ENCODE measurements at places on chromosomes 2 and 18.

- no peak for DNase-seq
These were observed 17.7 kb upstream of the SERPINB7 start for GRCh38 chr18:63757541-63757940.

DNA sequence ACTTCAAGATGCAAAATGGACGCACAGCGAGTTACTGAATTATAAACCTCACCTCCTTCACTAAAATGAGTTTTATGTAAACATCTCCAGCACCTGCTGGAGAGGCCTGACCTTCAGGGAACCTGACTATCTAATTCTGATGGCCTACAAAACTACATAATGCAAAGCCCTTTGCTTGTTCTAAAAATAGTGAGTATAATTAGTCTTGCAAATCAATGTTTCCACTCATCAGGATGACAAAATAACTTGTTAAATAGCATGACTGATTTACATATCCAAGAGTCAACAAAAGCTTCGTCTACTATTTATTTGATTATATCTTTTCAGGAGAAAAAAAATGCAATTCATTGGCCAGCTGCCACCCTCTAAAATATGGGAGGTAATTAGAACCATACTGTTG is 326.3 kb upstream of the MC4R start:
- no peak for DNase-seq

DNA sequence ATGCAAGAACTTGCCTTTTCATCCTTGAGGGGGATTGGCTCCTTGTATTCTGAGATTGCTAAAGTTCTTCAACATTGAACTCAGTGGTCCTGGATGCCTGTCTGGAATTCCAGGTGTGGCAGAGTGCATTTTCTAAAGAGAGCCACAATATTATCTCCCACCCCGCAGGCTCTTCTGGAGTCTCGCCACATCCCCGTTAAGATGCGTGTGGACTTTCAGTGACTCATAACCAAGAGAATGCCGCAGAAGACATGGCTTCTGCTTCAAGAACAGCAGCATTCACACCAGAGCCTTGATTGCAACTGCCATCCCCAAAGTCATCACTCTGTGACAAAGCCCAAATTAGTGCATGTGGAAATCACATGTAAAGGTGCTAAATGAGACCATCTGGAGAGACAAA is 142.7 kb downstream of the CDH20 start:
- no peak for DNase-seq

DNA sequence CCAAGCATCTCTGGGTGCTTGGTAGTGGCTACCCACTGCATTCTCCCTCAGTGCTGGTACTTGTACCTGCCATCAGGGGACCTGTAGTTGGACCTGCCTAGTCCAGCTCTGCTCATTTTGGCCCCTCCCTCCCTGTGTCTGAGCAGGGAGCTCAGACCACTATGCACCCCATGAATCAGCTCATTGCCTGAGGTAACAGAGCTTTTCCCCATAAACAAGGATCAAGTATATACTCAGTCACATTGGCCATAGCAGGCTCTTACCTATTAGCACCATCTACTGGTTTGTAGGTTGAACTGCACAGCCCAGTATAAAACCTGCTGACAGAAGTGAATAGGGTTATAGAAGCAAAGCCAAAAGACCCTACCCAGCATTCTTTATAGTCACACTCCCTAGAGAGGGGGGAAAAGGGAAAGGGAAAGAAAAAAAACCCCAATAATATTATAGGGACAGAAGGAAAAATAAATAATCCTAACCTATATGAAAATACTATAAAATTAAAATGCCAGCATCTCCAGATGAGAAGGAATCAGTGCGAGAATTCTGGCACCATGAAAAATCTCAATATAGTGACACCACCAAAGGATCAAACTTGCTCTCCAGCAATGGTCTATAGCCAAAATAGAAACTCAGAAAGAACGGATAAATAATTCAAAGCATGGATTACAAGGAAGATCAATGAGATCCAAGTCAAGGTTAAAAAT is 6.9 kb upstream of the FLACC1 start:
- no peak for DNase-seq

DNA sequence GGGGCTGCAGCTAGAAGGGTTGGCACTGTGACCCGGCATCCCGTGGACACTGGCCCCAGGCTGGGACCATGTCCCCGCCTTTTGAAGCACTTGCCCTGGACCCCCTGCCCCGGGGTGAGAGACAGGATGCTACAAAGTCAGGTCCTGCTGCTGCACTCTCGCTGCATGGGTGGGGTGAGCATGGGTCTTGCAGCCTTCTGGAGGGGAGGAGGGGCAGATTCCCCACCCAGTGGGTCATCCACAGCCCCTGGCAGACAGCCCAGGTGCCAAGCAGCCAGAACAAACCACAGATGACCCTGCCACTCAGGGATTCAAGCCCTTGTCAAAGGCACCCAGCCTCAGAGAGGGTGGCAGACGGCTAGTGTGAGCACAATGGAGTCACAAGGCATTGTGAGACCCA is 5.7 kb upstream of the NMUR1 start:
- no peak for DNase-seq

DNA sequence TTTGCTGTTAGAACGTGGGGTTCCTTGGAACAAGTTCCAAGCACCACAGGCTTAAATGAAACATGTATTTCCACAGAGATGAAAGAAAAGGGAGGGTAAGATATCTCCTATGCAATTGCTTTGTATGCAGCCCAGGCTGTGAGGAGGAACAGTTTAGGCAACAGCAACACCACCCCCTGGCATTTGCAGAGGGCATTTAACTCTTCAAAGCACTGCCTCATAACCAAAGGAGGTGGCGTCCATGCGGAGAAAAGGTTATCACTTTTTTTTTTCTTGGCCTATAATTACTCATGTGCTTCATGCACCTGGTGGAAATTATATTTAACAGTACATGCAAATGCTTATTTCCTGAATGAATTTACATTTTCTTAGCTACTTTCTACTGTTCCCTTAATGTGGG is 286.0 kb downstream of the LPIN1 start:
- no peak for DNase-seq

DNA sequence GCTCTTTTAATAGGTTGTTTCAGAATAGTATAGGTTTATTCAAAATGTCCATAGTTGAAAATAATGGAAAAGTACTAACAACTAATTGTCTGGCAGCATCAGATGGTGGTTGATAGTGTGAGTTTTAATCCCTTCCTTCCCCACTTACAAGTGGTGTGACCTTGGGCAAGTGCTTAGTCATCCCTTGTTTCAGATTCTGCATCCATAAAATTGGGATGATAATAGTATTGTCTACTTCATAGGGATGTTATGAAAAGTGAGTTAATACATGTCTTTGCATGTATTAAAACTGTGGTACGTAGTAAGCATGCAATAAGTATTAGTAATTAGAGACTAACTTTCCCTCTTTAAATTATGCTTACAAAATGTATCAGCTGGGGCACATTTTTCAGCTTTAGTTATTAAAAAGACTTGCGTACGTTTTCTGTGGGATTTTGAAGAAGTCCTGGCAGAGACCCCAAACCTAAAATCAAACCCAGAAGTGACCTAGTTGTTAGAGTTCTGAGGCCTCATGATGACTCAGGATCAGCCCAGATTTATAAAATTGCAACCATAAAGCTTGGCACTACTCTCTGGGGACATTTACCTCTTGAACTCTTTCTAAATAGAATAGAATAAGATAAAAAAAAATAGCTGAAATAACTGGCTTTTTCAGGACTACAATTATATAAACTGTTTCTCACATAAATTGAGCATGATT is 8.6 kb downstream of the ITGA4 start:
- DNase-seq = no peak

DNA sequence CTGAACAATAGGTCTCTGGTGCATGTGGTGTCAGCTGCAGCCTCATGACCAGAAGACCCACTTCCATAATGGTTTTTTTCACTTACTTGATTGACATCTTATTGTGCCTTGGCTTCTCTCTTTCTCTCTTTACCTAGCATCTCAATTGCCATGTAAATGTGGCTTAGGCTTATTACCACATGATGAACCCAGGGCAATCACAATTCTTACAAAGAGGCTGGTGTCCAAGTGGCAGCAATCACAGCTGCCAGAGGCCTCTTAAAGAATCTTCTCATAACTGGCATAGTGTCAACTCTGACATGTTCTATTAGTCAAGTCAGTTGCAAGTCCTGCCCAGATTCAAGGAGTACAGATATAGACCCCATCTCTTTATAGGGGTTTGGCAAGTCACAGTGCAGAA is 1224.8 kb downstream of the SUCLG1 start:
- DNase-seq = no peak

DNA sequence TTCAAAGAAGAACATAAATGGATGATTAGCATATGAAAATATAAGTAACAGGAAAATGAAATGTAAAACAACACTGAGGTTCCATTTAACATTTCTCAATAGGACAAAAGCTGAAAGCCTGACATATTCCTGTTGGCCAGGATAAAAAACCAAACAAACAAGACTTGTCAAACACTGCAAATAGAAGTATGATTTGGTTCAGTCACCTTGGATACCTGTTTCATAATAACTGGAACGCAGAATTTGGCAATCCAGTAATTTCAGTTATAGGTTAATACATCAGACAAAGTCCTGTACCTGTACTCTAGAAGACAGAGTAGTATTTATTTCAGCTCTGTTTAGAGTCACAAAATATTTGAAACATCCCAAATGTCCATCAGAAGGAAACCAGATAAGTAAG is 16.5 kb upstream of the EVA1A start:
- no peak for DNase-seq

DNA sequence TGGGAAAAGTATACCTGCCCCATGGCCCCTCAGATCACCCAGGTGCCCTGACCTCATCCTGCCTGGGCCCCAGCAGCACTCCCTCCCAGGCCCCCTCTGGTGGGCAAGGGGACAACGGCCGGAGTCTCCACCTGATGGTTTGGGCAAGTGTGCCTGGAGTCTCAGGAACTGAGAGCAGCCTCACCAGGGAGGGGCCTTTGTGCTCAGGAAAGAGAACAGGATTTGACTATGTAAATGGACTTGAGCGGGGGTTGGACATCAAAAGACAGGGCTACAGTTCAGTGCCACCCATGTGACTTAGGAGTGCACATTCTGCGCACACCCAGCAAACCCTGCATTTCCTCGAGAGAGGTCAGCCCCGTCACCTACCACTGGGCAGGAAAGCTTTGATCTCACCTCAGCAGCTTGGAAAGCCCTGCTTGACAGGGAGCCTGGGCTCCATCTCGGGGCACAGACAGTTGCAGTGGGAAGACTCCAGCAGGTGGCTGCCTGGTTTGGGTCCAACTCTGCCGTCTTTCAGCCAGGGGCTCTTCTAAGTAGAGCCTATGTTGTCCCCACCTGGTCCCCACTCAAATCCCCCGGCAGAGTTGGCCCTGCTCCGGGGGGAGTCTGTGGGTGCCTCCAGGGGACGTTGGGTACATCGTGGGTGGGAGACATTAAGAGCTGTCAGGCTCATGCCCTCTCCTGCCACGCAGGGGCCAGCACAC is 3.3 kb downstream of the INPP5D start:
- no peak for DNase-seq

GRCh38 chr18:7062811-7063210 is 54.8 kb downstream of the LAMA1 start:
- DNase-seq = no peak

GRCh38 chr18:58087928-58088690 is 44.1 kb downstream of the NEDD4L start:
- no peak for DNase-seq

- DNase-seq = no peak
These were observed 1.7 kb downstream of the TP53I3 start for GRCh38 chr2:24082787-24083566.

GRCh38 chr2:239884875-239885274 is 140.3 kb downstream of the NDUFA10 start:
- no peak for DNase-seq

GRCh38 chr2:239085201-239085992 is 237.5 kb downstream of the TWIST2 start:
- DNase-seq = no peak

GRCh38 chr2:207188626-207189419 is 23.1 kb upstream of the KLF7 start:
- no peak for DNase-seq

DNA sequence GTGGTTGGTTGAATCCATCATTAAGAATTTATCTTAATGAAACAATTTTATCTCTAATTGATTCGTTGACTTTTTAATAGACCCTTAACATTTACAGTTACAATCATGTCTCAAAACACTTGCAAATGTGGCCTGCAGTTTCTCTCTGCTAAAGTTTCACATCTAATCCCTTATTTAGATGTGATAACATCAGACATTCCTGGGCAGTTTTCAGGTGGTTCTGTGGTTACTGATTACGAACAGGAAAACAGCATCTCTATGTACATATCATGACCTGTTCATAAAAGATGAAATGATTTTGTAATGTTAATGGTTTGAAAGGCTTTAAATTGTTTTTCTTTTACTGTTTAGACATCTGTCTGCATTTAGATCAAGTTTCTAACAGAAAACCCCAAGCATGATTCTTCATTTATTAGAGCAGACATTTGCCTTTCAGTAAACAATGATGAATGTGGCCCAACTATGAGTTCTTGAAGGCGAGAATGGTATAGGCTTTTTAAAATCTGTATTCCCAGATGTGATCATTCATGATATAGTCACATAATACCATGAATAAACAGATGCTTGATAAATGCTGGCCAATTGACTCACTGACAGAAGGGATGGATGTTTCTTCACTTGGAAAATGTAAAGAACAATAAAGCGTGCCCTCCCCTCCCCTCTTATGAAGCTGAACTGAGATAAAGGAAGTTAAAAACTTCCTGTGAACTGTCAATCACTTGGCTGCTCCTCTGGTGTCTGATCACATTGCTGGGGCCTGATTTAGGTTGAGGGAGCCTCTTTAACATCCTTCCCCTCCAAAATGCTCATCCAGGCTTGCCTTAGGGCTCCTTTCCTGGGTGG is 3.5 kb downstream of the CAPN14 start:
- DNase-seq = no peak

GRCh38 chr2:240962300-240963064 is 35.9 kb upstream of the SNED1 start:
- DNase-seq = no peak

- no peak for DNase-seq
These were observed 18.0 kb upstream of the YWHAQ start for GRCh38 chr2:9648821-9649220.

DNA sequence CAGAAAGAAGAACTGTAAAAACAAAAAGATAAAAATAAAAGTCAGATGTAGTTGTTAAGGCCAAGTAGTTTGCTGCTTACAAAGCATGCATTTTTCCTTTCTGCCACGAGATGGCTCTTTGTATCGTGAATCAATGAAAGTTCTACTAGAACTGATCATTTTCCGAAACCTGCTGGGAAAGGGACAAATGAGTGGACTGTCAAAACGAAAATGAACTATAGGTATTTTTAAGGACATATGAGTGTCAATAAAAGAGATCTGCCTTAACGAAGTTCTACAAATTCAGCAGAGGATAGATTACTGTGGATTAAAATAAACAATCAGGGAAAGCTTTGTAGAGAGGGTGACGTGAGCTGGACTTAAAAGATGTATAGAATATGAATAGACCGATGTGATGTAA is 15.0 kb upstream of the ELOA2 start:
- DNase-seq = no peak

GRCh38 chr2:158665536-158666302 is 129.4 kb upstream of the DAPL1 start:
- DNase-seq = no peak

- DNase-seq = no peak
These were observed 209.5 kb downstream of the DYM start for GRCh38 chr18:49250816-49251388.
